AG10803 (cell line): ENCODE measurements at places on chromosomes 7 and 10.

GRCh38 chr7:72080341-72080766 is 331.8 kb downstream of the CALN1 start:
- no peak for DNase-seq

DNA sequence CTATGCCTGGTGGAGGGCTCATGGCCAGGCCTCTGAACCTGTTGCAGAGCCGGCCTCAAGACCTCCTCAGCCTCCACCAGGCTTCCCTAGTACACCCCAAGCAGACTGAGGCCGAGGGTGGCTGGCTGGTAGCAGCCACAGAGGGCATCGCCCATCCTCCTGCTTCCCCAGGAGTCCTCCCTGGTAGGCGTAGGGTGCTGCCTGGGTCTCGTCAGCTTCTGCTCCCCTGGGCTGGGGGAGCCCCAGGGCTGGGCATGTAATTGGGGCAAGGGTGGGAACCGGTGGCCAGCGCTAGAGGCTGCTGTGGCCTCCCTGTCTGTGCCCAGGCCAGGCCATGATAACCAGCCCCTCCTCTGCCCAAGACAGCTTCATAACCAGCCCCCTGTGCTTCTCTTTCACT is 32.6 kb downstream of the TBATA start:
- no peak for DNase-seq

DNA sequence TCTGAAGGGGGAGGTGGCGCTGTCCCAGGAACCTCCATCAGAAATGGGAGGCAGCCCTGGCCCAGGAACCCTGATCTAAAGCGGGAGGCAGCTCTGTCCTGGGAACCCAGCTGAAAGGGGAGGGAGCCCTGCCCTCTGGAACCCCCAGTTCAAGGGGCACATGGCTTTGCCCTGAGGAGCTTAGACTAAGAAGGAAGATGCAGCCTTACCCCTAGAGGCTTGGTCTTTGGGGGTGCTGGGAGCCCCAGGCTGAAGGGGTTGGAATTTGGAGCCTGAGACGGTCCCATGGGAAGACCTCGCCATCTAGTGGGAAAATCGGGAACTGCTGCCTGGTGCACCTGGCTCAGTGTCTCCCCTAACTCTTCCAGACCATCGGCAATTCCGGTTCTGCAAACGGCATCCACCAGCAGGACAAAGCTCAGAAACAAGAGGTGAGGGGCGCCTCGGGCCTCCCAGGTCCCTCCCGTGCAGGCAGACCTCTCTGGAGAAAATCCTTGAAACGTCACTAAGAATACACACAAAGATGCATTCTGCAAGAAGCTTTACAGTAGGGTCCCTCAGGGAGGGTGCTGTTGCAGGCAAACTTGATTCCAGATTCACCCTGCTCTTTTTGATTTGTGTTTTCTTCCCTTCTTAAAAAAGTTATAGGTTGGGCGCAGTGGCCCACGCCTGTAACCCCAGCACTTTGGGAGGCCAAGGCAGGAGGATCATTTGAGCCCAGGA is 52.4 kb upstream of the GTF2IRD1 start:
- peak; percentile 50 for DNase-seq

- DNase-seq: no peak
These were observed 37.1 kb upstream of the AGBL3 start for GRCh38 chr7:134949171-134949570.

- DNase-seq: no peak
These were observed 64.7 kb downstream of the MKX start for GRCh38 chr10:27680691-27681605.

GRCh38 chr7:35691827-35692307 is 3.1 kb downstream of the HERPUD2 start:
- no peak for DNase-seq

- DNase-seq: no peak
These were observed 57.6 kb downstream of the TACR2 start for GRCh38 chr10:69359148-69359547.

DNA sequence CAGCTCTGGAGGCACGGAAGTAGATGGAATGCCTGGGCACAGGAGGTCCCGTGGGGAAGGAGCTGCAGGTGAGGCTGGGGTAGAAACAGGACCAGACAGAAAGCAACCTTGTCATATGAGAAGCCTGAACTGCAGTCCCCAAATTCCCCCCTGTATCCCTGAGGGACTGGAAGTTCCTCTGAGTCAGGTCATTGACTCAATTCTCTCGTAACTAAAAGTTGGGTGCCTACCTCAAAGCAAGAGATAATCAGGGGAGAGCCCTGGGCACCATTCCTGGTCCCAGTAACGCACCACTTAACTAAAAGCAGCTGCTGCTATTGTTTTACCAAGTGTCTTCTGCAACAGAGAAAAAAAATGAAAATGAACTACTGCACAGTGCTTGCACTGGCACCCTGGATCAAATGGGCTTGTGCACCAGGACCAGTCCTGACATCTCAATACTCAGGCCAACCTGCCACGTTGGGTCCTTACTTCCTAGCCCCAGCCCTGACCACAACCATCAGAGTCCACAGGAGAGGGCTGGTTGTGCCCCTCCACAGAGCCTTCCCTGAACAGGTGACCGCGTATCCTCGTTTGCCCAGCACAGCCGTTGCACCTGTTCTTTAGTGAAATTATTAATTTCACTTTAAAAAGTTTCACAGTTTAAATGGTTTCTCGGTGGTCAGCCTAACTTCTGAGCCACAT is 79.3 kb downstream of the GRID1 start:
- no peak for DNase-seq

GRCh38 chr10:74056050-74056818 is 58.3 kb downstream of the VCL start:
- peak; percentile 77 for DNase-seq

DNA sequence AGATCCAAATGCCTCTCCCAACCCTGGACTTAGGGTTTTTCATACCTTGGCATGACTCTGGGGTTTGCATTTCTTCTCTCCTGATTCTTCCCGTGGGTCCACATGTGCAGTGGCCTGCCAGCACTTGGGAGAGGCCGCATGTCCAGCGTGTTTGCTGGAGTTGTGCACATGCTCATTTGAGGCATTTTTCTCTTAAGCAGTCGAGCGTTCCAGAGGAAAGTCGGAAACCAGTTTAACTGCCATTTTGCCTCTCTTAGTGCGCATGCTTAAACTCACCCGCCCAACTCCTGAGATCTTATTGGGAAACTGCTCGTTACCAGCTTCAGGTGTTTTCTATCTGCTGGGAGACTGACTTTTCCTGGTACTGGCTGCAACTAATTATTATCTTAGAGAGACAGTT is 888.4 kb upstream of the PHF14 start:
- no peak for DNase-seq

GRCh38 chr7:112233048-112233697 is 26.7 kb downstream of the ZNF277 start:
- DNase-seq: peak; percentile 9

GRCh38 chr7:112996331-112996871 is 90.2 kb downstream of the GPR85 start:
- peak; percentile 31 for DNase-seq

GRCh38 chr10:56596257-56596656 is 235.2 kb upstream of the ZWINT start:
- DNase-seq: no peak

DNA sequence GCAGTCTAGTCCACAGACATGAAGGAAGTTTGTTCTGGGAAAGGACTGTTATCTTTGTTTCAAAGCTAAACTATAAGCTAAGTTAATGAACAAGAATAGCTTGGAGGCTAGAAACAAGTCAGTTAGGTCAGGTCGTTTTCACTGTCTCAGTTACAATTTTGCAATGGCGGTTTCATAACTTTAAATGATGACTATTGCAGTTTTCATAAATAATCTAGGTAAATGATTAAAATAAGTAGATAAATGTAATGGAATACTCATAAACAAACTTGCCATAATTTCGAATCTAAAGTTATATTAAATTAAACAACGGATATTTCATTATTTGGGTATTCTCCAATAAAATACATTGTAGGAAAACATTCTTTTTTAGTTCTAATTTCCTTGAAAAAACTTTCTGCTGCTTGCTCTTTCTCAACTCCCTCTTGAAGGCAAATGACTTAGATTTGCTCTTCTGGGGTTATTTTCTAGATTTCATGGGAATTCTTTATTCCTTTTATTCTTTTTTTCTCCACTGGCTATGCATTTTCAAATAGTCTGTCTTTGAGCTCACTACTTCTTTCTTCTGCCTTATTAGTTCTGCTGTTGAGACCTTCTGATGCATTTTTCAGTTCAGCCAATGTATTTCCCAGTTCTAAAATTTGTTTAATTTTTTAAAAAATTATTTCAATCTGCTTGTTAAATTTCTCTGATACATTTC is 103.8 kb upstream of the APBB1IP start:
- DNase-seq: no peak

DNA sequence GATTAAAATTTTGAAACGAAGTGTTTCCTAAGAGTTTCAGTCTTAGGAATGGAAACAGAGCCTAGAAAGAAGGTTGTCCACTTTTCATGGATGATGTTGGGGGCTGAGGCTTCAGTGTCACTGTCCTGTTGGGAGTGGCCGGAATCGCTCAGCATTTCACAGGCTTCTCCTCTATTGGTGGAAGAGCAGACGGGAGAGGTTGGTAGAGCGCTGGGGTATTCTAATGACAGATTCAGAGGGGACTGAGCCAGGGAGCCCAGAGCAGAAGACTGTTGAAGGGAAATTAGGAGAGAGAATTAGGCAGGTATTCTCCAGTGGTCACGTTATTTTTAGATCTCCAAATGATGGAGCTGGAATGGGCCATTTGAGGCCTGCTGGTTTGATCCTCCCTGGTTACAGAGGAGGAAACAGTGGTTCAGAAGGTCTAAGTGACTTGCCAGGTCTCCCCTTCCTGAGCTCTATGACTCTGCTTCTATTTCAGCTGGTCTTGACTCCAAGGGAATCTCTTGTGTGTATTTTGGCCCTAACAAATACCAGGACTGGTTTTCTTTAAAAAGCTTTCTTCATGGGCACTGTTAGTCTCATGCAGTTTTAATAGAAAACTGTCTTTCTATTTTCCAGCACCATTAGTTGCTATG is 35.7 kb upstream of the EEPD1 start:
- DNase-seq: no peak

GRCh38 chr7:18962031-18962430 is 155.4 kb downstream of the TWIST1 start:
- DNase-seq: peak; percentile 8

DNA sequence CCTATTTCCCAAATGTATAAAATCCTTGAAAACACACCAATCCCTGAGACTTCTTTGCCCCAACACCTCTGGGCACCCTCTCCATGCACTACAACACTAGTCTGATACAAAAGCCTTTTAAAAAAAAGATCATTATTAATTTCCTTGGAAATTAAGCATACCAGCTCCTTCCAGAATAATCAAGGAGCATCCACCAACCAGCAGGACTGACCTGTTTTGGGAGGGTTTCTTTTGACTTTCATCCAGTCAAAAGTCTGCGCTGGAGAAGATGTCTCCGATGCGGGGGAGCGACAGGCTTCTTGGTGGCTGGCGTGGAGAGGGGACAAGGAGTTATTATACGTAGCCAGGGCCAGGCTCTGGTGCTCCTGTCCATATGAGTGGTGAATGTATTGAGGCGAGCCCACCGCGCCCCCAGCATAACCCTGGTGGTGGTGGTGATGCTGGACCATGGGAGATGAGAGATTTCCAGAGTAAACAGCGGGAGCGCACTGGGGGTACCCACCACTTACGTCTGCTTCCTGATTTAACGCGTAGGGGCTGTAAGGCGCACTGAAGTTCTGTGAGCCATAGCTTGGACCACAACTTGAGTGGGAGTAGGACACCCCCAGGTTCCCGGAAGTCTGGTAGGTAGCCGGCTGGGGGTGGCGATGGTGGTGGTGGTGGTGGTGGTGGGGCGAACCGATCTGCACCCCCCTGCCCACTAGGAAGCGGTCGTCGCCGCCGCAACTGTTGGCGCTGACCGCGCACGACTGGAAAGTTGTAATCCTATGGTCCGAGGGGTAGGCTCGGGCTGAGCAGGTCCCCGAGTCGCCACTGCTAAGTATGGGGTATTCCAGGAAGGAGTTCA is 527 bp downstream of the HOXA1 start:
- no peak for DNase-seq

- no peak for DNase-seq
These were observed 69.1 kb upstream of the PDSS1 start for GRCh38 chr10:26628395-26628794.

DNA sequence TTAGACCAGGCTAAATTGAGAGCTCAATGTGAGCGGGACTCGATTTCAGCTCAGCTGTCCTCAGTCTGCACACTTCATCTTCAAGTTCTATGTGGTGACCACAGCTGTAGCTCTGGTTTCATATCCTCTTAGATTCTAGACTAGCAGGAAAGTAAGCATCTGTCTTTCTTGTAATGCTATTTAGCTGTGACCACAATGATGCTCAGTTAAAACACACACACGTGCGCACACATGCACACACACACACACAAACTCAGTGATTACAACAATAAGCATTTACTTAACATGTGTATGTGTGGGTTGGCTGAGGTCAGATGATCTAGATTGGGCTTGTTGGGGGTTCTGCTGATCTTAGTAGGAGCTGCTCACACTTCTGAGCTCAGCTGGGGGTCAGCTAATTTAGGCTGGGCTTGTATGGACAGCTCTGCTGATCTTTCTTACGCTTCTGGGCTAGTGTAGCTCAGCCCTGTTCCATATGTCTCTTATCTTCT is 82.5 kb downstream of the ZNF365 start:
- DNase-seq: peak; percentile 94

DNA sequence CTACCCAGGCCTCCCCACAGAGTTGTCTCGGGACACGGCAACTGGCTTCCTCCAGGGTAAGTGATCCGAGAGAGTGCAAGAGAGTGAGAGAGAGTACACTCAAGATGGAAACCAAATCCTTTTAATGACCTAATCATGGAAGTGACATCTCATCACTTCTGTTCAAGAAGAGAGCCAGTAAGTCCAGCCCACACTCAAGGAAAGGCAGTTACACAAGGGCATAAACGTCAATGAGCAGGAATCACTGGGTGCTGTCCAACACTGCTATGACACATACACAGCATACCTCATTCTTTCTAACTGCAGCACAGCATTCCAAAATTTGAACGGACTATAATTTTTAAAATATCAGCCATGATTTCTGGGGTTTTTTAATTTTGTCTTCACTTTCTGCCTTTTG is 29.3 kb upstream of the OSBPL3 start:
- DNase-seq: peak; percentile 97

DNA sequence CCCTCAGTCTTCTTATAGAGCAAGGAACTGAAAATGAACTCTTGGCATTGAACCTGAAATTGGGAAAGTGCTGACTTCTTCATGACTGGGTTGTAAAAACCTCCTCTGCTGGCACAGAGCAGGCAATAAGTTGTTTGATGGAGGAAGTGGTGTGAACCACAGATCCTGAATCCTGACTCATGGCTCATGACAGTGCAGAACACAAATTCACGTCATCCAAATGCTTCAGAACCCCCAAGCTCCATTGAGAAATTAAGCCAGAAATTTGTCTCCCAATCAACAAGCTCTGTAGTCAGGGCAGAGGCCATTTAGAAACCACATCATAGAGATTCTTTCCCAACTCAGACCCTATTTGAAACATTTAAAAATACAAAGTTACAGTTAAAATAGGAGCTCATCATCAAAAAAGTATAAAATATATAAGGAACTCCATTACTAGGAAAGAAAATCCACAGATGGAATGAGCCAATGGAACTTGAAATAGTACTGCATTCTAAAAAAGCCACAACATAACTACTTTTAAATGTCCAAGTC is 10.3 kb upstream of the STK17A start:
- peak; percentile 100 for DNase-seq
